ENCODE measurements at places on chromosomes 13 and 19.

- no peaks in the 10 kb centered on the region for H3K27me3 ChIP-seq
- peaks cover 11% of the 10 kb centered on the region for H3K4me1 ChIP-seq
- H3K36me3 ChIP-seq, result no peaks in the 10 kb centered on the region
- DNase-seq, result no peak
Measured at GRCh38 chr13:111008351-111008750, 93.5 kb upstream of the ANKRD10 start.

DNA sequence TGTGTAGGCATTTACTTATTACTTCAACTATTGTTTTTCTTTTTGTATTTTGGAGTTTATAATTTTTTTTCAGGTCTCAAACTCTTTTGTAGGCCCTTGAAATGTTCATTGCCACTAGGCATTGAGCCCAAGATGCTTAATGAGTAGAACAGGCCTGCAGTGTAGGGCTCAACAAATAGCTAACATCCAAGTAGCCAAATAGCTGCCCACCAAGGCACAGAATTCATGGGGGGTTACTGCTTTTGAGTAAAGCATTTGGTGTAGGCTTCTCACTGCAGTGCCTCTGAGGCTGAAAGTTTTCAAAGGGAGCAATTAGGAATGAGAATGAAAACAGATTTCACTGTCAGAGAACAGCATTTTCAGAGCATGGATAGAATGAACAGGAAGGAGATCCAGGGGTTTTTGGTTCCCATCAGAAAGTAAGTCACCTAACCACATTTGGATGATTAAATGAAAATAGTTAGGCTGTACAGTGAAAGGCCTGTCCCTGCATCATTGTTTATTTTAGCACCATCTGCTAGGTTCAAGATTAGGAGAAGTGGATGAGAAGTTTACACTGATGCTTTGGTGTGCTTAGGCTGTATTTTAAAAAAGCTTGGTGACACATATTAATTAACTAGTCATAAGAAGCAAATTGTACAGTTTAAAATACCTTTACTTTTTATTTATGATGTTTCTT is 61.0 kb downstream of the EDNRB start:
- no peaks in the 10 kb centered on the region for H3K27me3 ChIP-seq
- H3K27ac ChIP-seq, result no peak overlapping the region
- no peaks in the 10 kb centered on the region for H3K36me3 ChIP-seq
- H3K4me3 ChIP-seq, result no peak overlapping the region

DNA sequence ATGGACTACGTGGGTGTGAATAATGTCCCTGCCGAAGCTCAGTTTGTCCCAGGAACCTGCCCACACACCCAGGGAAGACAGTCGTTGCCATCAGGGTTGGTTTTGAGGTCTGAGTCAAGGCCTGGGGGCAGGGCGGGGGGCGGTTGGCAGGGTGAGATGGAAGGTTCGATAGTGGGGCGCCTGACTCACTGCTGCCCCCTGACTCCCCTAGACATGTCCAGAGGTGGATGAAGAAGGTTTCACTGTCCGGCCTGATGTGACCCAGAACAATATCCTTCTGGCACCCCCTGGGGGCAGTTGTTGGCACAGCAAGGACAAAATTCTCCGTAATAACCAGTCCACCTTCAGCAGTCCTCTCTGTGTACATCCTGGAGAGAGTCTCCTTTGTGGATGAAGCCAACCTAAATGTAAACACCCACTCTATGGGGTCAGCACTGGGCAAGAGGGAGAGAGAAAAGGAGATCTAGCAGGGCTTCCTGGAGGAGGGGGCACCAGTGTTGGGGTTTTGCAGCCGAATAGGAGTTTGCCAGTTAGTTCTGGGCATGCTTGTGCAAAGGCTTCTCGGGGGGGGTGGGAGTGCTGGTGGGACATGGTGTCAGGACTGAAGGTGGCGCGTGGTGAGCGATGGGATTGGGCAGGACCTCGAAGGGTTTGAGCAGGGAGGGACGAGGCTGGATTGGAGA is 19.6 kb upstream of the B3GNT3 start:
- H3K4me3 ChIP-seq, result no peak overlapping the region
- no peaks in the 10 kb centered on the region for H3K36me3 ChIP-seq
- H3K27ac ChIP-seq, result no peak overlapping the region

DNA sequence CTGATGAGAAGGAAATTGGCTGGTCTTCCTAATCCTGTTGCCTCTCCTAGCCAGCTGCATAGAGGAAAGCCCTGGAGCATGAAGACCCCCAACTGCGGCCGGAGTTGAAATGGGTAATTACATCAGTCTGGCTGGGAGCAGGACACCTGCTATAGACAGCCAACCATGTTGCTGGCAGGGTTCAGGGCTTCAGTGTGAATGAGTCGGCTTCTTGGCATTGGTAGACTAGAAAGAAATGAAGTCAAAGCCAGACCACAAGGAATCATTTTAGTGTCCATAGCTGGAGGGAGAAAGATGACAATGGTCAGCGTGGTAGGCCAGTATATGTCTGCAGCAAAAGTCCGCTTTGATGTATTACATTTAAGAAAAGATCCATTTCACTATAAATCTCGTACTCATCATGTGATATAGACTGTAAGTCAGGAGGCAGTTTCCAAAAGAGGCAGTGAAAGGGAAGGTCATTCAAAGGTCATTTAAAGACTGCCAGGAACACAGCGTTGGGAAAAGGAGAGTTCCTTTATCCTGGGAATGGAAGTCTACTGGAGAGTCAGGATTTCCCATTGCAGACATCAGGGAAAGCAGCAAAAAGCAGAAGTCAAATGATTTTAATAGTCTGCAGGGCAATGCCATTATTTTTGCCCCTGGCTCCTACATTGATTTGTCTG is 262.7 kb downstream of the DNAJC15 start:
- H3K27me3 ChIP-seq, result no peaks in the 10 kb centered on the region
- H3K27ac ChIP-seq, result no peak overlapping the region
- no peak overlapping the region for H3K4me3 ChIP-seq
- H3K36me3 ChIP-seq, result no peaks in the 10 kb centered on the region
- H3K4me1 ChIP-seq, result peaks cover 3% of the 10 kb centered on the region
- DNase-seq, result no peak

- no peaks in the 10 kb centered on the region for H3K27me3 ChIP-seq
- H3K4me3 ChIP-seq, result peak overlapping the region; percentile 85
- H3K36me3 ChIP-seq, result no peaks in the 10 kb centered on the region
- DNase-seq, result peak; percentile 30
Measured at GRCh38 chr13:102846261-102847015, 606 bp downstream of the ERCC5 start.

- no peak overlapping the region for H3K4me3 ChIP-seq
- no peaks in the 10 kb centered on the region for H3K36me3 ChIP-seq
- H3K27me3 ChIP-seq, result no peaks in the 10 kb centered on the region
- H3K4me1 ChIP-seq, result no peaks in the 10 kb centered on the region
- no peak overlapping the region for H3K27ac ChIP-seq
- no peak for DNase-seq
Measured at GRCh38 chr13:30779608-30780007, 44.3 kb downstream of the ALOX5AP start.
